ENCODE measurements at places on chromosomes 6 and 20.

DNA sequence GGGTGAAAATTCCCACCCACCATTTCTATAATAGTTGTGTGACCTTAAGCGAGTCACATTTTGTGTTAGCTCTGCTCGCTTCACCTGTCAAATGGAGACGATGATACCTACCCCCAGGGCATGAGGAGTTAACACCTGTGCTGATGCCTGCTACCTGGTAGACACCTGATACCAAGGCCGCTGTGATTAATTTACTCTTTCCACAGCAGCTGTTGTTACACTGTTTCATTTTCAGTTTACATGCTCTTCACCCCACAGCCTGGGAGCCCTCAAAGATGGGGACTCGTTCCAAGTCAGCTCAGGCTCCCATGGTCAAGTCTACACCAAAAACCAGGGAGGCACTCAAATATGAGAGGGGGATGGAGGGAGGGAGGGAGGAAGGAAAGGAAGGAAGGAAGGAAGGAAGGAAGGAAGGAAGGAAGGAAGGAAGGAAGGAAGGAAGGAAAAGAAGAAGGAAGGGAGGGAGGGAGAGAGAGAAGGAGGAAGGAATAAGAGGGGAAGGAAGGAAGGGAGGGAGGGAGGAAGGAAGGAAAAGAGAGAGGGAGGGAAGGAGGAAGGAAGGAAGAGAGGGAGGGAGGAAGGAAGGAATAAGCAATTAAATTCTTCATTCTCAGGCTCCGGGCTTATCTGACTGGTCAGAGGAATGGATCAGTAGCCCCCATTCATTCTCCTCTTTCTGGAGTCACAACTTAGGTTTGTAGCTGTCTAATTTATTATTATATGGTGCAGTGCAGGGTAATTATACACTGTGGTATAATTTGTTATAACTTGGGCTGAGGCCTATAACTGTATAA lies 40.9 kb downstream of the PDYN start:
- ATAC-seq: no peak

GRCh38 chr20:58595167-58595566 lies 55.9 kb upstream of the STX16 start:
- ATAC-seq: no peak

- no peak for ATAC-seq
Measured at GRCh38 chr6:135085700-135086413, 31.2 kb upstream of the HBS1L start.

DNA sequence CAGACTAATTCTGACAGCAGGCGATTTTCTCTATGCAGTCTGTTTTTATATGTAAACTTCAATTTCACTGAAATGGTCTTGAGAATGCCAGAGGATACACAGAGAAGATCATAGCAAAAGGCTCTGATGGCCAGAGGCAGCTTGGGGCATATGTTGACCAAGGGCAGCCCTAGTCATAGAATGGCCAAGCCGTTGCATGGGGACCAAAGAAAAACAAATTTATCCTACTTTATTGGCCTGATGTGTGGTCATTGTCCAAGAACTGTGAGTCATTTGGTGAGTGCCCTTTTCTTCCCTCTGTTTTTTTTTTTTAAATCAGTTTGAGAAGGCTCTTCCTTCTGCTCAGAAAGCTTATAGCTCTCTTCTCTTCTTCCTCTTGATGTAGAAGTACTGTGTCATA lies 5.8 kb downstream of the HDGFL1 start:
- ATAC-seq: no peak

GRCh38 chr6:97097068-97098047 lies 172.8 kb downstream of the KLHL32 start:
- ATAC-seq: no peak

DNA sequence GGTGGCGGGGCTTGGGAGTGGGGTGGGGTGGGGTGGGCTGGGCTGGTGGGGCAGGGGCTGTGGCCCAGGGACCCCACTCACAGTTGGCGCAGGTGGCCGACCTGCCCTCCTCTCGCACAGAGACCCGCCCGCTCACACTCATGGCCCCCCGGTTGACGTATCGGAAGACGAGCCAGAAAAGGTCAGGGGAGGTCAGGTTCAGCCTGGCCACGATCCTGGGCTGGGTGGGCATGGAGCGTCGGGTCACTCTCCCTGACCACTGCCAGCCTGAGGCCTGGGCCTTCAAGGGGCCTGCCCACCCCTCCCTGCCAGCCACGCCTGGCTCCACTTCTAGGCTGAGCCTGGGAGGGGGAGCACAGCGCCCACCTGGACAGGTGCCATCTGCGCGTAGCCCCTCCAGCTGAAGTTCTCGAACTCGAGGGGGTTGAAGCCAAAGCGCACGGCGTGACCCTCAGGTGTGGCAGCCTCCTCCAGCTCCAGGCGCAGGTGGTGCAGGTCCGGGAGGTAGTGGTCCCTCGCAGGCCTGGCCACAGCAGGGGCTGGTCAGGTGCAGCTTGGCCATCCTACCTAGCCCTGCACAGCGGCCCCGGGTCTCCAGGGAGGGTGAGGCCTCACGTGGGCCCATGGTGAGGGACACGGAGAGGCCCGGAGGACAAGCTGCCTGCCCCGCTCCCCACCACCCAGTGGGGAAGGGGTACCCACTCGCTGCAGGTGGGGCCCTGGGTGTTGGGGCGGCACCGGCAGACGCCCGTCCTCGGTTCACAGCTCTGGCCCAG lies 31.2 kb downstream of the ADRM1 start:
- ATAC-seq: no peak
